ENCODE measurements at places on chromosomes 4 and X.

- no peak for DNase-seq
These were observed 204.4 kb downstream of the NSUN7 start for GRCh38 chr4:40954088-40954668.

- DNase-seq, result no peak
These were observed 56.7 kb downstream of the PRPS1 start for GRCh38 chrX:107684956-107685385.

DNA sequence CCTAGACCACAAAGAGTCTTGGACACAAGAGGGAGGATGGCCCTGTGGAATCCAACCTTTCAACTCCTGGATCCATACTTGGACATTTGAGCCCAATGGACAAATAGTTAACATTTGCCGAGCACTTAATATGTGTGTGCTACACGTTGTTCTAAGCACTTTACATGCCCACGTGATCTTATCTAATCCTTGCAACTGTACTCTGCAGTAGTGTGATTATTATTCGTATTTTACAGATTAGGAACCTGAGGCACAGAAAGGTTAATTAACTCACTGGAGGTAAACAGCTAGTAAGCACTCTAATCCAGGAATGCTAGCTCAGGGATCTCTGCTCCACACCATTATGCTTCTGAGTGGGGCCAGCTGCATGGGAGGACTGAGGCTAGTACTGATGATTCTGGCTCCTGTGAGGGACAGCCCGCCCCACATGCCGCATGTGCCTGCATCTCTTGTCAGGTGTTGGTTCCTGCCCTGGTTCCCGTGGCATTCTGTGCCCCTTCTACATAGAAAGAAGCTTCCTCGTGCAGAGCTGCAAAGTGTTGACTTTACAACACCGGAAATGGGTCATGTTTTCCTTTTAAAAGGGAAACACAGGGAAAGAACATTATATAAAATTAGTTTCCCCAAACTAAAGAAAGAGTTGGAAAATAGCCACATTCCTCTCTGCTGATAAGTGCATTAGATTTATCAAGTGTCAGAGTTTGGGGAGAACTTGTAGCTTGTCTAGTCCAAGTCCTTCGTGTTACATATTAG lies 34.8 kb downstream of the PLAC1 start:
- DNase-seq, result no peak

GRCh38 chrX:56733459-56734046 lies 4.5 kb downstream of the NBDY start:
- DNase-seq, result peak; percentile 28

DNA sequence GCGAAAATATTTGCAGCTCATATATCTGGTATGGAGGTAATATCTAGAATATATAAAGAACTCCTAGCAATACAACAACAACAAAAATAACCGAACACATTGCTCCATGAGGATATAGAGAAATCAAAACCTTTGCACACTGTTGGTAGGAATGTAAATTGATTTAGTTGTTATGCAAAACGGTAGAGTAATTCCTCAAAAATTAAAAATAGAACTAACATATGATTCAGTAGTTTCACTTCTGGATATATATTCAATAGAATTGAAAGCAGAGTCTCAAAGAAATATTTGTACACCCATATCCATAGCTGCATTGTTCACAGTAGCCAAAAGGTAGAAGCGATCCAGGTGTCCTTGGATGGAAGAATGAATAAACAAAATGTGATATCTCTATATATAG lies 203.0 kb upstream of the CNKSR2 start:
- no peak for DNase-seq

DNA sequence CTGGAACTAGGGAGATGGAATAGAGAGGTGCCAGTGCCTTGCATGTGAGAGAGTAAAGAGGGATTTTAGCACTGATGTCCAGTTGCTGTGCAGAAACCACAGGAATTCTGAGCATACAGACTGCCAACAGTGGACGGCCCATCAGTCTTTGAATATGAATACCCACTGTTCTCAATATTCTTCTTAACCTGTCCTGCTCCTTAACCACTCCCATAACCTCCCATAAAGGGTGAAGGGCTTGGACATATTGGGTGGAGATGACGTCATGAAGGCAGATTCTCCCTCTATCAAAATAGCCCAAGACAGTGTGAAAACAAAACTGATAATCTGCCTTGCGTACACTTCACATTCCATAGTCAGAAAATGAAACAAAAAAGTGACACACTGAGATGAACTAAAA lies 1313.7 kb upstream of the PABPC4L start:
- DNase-seq, result no peak

DNA sequence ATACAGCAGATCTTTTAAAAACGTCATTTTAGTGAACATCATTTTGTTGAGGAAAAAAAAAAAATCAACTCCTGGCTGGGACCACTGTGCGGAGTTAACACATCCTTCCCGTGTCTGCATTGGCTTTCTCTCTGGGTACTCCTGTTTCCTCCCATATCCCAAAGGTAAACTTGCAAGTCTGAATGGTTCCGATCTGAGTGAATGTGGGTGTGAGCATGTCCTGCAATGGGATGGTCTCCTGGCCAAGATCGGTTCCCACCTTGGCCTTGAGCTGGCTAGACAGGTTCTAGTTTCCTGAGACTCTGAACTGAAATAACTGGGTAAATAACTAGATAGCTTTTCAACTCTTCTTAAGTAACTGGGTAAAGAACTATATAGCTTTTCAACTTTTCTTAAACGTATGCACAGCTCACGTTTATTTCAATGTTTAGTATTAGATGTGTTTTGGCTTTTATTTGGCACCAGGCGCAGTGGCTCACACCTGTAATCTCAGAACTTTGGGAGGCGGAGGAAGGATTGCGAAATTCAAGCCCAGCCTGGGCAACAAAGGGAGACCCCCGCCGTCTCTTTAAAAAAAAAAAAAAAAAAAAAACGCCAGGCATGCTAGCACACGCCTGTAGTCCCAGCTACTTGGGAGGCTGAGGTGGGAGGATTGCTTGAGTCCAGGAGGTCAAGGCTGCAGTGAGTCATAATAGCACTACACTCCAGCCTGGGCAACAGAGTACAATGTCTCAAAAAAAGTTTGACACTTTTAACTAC lies 14.0 kb downstream of the RBMX start:
- DNase-seq, result no peak

- no peak for DNase-seq
These were observed 65.6 kb downstream of the MCF2 start for GRCh38 chrX:139642241-139642927.

- DNase-seq, result no peak
These were observed 181.3 kb downstream of the GPC3 start for GRCh38 chrX:133804072-133804471.

DNA sequence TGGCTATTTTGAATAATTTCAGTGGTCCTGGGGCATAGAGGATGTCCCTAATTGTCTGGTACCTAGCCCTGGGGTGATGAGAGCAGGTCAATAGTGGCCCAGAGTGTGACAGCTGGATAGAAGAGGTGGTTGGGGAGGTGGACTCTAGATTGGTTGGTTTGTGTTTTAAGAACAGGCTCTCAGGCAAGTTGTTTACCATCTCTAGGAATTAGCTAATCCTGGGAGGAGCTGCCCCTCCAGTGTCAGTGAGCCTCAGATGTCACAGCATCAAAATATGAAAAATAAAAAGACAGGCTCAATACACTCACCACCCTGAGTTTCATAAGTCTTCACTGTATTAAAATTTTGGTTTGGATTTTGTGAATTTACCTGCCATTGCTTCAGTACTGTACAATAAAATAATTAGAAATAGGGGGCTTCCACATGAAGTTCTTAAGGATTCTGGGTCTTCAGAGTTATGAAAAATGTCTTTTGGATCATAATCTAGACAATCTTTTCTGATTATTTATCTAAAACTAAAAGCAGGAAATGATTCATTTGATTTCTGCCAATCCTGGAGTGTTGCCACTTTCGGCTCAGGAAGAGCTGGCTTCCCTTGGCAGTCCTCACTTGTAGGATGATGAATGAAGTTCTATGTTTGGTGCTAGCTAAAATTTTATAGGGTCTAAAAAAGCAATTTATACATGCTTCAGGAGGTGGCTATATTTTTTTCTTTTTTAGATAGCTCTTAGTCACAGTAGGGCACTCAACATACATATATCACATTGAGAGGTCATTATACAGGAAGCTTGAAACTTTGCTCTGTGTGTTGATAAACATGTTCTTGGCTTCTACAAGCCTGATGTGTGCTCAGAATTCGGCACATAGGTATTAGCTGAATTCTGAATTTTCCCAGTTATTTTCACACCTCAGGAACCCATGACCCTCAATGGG lies 395.1 kb downstream of the RAB28 start:
- no peak for DNase-seq

- DNase-seq, result no peak
These were observed 67.8 kb upstream of the FAM47B start for GRCh38 chrX:34874763-34875162.

DNA sequence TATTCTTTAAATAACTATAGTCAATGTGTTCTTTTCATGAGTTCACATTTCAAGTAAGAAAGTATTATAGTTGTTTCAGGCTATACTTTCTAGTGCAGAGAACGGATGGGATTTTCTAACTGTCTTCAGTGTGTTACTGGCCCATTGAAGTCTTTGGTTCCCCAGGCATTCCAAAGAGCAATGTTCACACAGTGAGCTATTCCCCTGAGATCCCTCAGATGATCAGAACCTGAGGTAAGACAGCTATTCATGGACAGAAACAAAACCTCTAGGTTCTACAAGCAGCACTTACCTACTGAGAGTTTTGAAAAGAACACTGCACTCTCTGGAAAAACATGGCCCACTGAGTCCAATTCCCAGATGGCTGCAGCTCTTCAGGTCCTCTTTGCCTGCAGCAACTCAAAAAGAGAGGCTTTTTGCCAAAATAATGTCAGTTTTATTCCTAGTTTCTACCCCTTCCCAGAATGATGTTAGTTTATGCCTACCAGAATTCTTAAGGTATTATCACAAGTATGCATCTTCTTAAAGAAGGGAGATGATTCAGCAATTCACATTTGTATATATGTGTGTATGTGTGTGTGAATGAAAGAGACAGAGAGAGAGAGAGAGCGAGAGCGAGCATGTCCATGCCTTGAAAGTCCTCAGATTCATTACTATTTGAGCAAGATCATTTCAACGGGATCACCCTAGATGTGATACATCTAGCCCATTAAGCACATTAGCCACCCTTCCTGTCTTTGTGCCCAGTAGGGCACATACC lies 146.1 kb downstream of the PDHA2 start:
- DNase-seq, result no peak

DNA sequence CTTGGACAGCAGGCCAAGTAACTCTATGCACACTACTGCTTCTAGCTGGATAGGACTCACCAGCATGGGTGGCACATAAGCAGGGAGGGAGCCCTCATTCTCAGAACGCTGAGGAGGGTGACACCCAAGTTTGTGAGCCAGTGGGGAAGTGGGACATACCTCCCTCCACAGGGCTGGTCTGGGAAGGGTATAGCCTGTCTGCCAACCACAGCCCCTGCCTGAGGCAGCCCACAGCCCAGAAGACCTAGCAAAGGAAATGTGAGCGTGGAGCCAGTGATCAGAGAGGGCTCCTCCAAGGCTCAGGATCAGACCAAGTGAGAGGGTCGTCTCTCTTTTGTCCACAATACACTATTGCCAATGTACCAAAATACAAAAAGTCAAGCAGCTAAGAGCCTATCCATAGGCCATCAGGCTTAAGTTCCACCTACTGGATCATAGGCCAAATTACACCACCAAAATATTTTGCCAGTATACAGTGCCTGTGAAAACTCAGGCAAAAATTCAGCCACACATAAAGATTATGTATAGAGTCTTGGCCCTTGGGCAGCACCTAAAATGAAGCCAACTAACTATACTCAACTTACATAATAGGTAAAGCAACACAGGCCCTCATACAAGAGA lies 1203.1 kb downstream of the PCDH18 start:
- DNase-seq, result no peak

DNA sequence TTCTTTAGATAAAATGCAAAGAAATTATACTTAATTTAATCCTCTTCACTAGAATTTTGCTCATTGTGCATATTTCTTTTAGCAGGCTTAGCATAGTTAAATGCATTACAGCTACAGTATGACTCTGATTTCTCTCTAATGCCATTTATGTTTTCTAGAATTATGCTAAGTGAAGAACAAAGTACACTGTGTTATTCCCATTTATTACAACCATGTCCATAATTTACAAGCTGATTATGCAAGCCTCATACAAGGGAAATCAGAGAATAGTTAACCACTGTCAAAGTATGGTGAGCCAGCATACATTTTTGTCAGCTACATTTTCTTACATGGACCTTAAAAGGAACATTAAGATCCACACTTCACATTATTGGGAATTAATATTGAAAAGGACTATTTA lies 99.1 kb downstream of the MAB21L2 start:
- DNase-seq, result no peak

DNA sequence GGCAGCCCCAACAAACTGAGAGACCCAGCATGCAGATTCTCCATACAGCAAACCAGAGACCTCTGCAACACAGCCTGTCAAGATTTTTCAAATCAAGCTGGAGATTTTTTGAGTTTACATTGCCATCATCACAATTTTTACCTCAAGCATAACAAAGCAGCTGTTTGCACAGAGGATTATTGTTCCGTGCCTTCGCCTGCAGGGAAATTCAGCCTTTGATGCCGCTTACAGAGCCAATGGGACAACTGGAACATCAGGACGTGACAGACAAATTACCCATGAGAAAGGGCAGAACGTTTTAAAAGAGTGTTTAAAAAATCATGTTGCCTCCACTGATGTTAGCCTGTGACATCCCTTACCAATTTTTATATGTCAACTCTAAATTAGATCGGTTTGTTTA lies 363.7 kb downstream of the FBXW7 start:
- DNase-seq, result no peak

GRCh38 chr4:170170861-170171260 lies 81.1 kb upstream of the AADAT start:
- no peak for DNase-seq

- DNase-seq, result no peak
These were observed 13.2 kb downstream of the DDX3X start for GRCh38 chrX:41347186-41347585.

DNA sequence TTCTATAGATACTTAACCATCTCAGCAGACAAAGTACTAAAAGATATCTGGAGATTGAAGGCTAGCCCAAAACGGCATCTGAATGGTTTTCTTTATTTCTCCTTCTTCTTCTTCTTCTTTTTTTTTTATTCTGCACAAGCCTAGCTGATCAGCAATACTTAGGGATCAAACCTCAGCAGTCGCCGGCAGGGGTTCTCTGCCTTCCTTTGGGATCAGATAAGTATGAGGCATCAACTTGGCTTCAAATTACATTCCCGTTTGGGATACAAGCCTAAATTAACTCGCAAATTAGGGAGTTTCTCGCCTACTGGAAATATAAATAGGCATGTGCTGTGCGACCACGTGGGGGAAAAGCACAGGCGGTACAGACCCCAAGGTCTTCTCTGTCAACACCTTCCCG lies 730 bp downstream of the CT55 start:
- no peak for DNase-seq

DNA sequence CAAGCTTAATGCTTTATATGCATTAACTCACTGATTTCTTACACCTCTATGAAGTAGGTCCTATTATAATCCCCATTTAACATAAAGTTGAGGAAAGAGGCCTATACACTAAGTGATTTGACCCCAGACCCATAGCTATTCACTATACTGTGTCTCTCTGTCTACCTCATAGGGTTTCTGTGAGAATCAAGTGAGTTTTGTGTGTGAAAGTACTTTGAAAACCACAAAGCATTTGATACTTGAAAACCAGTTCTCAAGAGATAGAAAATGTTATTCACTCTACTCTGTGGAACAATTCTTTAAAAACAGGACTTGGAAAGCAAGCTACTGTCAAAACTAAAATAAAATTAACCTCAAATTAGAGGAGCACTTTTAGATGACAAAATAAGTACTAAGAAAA lies 35.0 kb downstream of the SHROOM3 start:
- no peak for DNase-seq

Measured in stimulated activated CD8-positive, alpha-beta memory T cell treated with anti-CD3 and anti-CD28 coated beads, Interleukin-4, amount 100 ng/mL, for 24 hours (primary cell).